Activated T-helper 2 cell treated with anti-CD3 and anti-CD28 coated beads, Interferon-gamma antibody, Interleukin-2, Interleukin-4, amounts not matched to agents 10 μg/mL and 5 μg/mL and 100 μg/mL, durations not matched to agents 14 hours and 24 hours and 36 hours (primary cell): ENCODE measurements at places on chromosomes 2 and 18.

DNA sequence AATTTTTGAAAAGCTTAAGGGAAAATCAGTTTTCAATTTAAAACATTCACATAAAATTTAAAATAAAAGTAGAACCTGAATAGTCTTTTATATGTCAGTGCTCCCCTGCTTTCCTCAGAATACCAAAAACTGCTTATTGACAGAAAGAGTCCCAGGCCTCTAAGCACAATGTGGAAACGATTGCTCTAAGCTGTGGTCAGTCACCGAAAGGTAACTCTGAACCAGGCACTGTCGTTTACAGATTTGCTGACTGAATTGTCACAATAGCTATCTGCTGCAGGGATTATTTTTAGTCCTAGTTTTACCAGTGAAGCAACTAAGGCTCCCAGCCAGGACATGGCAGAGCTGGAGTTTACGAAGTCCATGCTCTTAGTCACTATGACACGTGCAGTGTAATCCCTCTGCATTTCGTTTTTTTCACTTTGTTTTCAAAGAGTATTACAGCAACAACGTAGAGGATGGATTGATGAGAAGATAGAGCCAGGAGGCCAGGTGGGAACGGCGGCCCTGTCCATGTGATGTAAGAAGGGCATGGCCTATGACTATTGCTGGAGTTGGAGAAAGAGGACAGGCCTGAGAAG is 28.1 kb upstream of the TMEM247 start:
- DNase-seq: no peak

DNA sequence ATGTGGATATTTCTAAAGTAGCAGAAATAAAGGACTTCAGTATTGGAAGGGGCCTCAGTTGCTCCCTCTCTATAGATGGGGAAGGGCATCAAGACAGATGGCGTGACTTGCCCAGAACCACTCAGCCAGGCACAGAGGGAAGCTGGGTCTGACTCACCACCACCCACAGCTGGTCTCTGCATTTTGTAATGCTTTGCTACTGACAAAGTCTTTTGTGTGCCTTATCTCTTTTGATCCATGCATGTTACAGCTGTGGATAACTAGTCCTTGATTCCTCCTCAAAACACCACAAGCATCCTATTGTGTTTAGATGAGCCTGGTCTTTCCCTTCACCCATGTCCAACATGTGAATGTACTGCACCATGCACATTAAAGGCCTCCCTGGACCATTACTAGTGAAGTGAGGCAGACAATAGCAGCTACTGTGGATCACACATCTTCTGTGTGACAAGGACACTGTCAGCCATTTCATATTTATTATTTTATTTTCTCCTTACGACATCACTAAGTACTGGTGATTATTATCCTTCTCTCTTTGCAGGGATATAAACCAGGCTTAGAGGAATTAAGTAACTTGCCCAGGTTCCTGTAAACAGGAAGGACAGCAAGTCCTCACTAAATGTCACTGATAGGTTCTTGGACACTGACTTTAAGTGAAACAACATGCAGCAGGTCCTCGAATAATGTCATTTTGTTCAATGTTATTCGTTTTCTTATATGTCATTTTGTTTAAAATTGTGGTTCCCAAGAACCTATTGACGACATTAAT is 29.6 kb upstream of the IL37 start:
- DNase-seq: no peak

GRCh38 chr2:68774569-68775271 is 40.1 kb downstream of the ARHGAP25 start:
- DNase-seq: peak; percentile 52

- DNase-seq: no peak
Measured at GRCh38 chr18:7370375-7370774, 139.5 kb downstream of the LRRC30 start.

GRCh38 chr2:58063641-58064040 is 17.0 kb downstream of the VRK2 start:
- DNase-seq: no peak

DNA sequence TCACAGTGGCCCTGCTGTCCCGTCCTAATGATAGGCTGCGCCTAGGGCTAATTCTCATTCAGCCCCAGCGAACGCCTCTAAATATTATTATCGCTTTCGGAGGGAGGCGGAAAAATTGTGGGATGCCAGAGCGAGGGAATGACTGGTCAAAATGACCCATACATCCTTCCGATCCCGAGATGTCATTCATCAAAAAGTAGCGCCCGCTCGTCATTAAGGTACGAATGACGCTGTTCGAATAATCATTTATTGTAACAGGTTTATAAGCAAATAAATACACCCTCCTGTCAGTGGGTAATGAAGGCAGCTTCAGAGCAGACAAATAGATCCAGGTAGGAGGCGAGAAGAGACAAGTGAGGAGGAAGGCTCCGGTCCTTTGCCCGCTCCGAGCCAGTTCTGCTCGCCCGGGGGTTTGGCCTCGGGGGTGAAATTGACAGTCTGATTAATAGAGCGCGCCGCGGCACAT is at the start of gene EVX2:
Gene EVX2 (minus strand): TSS at position 167 of the 466 bp plus-strand sequence. CDS start 186 bp downstream, outside the sequence.
- DNase-seq: no peak

GRCh38 chr2:144213797-144214196 is 306.1 kb downstream of the ZEB2 start:
- DNase-seq: no peak

DNA sequence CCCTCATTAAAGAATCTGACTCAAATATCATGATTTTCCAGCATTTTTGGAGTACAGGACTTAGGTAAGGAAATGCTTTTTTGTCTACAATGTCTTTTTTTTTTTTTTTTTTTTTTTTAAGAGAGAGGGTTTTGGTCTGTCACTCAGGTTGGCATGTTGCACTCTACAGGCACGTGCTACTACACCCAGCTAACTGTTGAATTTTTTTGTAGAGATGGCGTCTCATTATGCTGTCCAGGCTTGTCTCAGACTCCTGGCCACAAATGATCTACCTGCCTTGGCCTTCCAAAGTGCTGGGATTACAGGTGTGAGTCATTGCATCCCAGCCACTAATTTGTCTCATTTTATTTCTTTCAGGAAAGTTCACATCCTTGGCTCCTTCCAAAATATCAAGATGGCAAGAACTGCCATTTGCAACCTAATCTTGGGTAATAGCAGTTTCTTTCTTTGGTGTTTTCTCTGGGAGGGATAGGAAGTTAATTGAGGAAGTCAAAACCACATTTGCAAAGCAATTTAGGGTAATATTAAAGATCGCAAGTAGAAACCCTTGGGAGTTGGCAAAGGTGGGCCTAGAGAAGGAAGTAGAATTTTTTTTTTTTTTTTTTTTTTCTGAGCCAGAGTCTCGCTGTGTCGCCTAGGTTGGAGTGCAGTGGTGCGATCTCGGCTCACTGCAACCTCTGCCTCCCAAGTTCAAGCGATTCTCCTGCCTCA is 15.5 kb downstream of the PNO1 start:
- no peak for DNase-seq

DNA sequence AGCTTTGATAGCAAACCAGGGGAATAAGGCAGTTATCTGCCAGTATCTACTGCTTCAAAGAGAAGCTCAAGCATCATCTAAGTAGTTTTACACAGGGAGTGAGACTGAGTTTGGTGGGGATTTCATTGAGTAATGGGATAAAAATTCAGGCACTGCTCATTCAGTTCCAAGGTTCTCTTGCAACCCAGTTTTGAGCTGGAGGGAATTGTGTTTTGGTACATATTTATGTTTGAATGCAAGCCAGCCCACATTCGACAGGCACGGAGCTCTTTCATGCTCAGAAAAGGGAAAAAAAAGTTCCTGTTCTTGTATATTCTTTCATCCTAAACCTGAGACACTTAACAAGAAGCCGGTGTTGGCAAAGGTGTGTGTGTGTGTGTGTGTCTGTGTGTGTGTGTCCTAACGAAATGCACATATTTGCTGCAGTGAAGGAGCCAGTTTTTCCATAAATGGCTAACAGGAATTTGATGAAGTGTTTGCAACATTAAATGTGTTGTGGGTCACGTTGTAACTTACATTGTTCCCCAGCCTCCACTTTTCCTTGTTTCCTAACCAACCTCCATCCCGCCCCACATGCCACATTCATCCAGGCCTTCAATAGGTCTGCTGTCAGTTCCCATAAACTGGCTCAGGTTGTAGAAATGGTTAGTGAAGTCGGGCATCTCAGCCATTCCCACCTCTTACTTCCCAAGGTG is 311.1 kb downstream of the TXNL1 start:
- DNase-seq: no peak

DNA sequence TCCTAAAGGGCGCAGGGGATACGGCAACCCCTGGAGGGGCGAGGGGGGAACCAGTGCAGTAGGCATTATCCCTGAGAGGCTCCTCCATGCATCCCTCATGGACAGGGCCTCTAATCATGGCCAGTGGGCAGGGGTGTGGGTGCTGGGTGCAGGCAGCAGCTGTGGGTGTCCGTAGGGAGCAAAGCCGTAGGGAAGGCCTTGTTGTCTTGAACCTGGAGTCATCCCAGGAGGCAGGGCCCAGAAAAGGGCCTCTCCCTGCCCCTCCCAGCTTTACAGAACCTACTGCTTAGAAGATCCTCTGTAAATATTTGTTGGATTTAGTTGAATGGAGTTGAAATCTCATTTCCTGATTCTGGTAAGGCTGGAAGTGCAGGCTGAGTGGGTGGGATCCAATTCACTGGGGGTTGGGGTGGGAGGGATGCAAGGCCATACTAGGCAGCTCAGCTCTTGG is 207.0 kb upstream of the HAAO start:
- DNase-seq: no peak

- no peak for DNase-seq
Measured at GRCh38 chr2:74566754-74567085, 12.2 kb downstream of the DOK1 start.
